Brain (organoid and tissue), 16 donors: ENCODE measurements at places on chromosomes 12 and 14. TPM values are rescaled to one million over a fixed set of nuclear protein-coding genes. Genes with fewer than 3 reads are reported as not detected.

KRT71 gene
- not detected for polyA plus RNA-seq

SIRT4 gene
- polyA plus RNA-seq = 2.0 TPM

TSHR gene
- polyA plus RNA-seq = 0.31 TPM

PTGES3 gene
- polyA plus RNA-seq = 239 TPM

RFX4 gene
- 5.5 TPM for polyA plus RNA-seq
